ENCODE measurements at places on chromosomes 7 and 10.

DNA sequence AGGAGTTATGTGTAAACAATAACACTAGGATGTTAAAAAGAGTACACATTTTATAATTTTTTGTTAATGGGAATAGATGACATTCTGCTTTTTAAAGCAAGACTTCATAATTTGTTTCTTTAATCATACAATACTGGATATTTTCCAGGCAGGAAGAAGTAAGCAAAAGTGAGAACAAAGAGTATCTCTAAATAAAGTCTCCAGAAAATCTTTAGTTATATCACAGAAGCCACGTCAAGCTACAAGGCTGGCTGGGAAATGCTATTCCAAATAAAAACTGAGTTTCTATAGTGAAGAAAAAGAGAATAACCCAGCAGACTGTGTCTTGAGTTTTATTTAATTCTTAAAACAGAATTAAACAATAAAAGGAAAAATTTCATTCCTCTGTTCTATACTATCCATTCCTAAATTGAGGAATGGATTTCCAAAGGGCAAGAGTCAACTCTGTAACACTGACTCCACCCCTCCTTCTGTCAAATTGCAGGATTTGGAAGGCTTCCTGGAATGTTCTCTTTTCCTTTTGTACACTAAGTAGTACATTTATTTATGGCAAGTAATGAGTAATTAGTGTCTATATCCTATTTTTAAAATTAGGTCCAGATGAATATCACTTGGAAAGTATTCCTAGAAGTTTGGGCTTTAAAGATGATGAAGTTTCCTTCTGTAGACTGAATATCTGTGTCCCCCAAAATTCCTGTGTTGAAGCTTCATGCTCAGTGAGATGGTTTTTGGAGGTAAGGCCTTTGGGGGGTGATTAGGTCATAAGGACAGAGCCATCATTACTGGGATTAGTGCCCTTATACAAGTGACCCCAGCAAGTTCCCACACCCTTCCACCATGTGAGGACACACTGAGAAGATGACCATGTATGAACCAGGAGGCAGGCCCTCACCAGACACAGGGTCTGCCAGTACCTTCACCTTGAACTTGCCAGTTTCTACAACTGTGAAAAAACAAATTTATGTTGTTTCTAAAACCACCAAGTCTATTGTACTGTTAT lies 290.9 kb downstream of the CRPPA start:
- peak; percentile 14 for DNase-seq

DNA sequence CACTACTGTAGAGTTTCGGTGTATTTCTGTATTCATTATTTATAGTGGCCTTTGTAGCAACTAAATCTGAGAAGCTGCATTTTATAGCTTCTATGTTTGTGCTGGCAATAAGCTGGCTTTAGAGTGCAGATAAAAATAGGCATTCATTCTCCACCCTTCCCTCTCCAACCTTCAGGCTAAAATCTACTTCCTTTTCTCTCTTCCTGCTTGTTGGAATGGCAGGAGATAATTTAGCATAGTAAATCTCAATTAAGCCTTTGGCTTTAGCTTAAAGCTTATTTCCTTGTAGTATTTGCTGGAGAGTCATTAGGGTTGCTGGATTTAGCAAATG lies 58.5 kb downstream of the CPVL start:
- DNase-seq = no peak

- DNase-seq = peak; percentile 86
Measured at GRCh38 chr10:13707156-13707881, 120.6 kb downstream of the PRPF18 start.

DNA sequence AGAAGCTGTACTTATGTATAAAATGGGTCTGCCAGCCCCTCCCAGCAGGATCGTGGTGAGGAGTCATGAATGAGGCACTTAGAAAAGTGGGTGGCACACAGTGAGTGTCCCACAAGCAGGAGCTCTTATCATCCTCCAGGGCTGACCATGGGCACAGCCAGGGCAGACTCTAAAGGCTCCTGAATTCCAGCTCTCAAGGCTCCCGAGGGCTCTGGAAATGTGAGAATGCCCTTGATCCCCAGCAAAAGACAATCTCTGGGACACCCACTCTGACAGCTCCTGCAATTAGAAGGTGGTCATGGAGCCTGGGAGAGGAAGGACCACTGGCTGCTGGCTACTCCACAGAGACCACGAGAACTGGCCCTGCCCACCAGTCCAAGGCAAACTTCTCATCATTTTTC lies 1.6 kb downstream of the VSTM4 start:
- peak; percentile 38 for DNase-seq

DNA sequence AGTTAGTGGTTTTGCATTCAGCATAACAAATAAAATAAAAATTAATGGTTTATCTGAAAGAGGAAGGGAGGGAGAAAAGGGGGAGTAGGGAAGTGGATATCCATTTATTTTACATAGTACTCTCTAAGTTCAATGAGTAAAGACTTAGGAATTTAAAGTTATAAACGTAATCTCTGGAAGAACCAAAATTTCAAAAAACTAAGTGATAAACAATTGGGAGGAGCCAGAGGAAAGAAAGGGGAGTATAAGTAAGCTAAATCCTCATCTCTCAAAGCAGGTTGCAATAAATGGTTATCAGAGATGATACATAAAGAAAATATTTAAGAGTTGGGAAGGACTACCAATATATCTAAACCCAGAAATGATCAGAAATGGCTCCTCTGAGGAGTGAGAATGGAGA lies 46.4 kb downstream of the ANK3 start:
- DNase-seq = no peak

DNA sequence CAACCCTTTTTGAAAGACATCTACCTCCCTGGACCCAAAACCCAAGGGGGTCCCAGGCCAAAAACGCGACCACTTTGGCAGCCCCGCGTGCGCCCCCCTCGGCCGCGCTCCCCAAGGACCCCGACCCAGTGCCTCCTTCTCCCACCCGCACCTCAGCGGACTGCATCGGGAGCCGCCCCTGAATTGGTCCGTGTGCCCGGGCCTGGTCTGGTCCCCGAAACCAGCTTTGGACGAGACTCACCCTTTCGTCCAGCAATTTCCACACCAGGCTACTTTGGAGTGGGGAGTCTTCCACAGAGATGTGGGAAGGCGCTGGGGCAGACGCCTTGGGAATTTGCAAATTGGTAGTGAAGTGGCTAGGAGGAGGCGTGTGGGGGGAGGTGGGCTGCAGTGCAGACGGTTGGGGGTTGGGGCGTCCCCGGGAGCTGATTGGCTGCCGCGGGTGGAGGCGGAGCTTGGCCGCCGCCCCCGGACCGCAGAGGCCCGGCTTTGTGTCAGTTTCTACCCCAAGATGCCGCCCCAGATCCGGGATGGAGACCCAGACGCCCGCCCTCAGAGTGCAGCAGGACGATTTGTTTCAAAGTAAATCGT lies 16.9 kb downstream of the TCAF1 start:
- peak; percentile 57 for DNase-seq

DNA sequence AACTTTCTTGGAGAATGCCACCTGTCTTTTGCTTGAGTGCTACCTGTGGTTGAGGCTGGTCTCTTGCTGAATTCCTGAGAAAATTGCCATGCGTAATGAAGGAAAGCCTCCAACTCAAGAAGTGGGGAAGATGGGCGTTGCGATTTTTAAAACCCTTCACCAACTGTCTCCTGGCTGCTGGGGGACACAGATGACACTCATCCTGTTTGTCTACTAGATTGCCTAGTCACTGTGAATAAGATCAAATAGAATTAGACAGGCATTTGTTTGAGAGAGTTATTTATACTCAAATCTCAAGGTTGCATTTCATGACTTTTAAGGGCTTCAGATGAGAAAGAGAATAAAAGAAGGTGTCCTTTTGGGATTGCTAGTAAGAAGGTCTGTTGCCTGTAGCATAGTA lies 84.3 kb upstream of the MTPN start:
- DNase-seq = no peak

- peak; percentile 25 for DNase-seq
Measured at GRCh38 chr7:132614428-132615318, 38.4 kb upstream of the PLXNA4 start.

GRCh38 chr7:104196161-104196560 lies 11.7 kb downstream of the ORC5 start:
- no peak for DNase-seq

DNA sequence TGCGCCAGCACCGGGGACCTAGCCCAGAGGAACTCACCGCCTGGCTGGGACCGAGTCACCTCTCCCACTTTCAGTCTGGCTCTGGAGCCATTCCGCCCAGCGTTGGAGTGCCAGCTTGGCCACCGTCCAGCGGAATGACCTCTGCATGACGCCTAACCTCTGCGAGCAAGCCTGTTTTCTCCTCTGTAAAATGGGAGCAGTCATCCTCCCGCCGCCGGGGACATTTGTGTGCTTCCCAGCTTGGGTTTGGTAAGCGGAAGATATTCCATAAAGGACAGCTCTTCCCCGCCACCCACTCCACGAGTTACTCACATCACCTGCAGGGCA lies 1.3 kb upstream of the ZCCHC24 start:
- DNase-seq = peak; percentile 54

DNA sequence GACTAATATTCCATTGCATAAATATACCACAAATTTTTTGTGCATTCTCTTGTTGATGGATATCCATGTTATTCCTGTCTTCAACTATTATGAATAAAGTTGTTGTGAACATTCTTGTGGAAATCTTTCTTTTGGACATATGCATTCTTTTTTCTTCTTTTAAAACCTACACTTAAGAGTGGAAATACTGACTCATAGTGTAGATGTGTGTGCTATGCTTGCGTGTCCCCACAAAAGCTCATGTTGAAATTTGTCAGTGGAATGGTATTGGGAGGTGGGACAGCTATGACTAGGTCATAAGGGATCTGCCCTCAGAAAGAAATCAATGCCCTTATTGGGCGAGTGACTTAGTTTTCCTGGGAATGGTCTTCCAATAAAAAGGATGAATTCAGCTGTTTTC lies 203.6 kb upstream of the PRSS58 start:
- DNase-seq = peak; percentile 26

DNA sequence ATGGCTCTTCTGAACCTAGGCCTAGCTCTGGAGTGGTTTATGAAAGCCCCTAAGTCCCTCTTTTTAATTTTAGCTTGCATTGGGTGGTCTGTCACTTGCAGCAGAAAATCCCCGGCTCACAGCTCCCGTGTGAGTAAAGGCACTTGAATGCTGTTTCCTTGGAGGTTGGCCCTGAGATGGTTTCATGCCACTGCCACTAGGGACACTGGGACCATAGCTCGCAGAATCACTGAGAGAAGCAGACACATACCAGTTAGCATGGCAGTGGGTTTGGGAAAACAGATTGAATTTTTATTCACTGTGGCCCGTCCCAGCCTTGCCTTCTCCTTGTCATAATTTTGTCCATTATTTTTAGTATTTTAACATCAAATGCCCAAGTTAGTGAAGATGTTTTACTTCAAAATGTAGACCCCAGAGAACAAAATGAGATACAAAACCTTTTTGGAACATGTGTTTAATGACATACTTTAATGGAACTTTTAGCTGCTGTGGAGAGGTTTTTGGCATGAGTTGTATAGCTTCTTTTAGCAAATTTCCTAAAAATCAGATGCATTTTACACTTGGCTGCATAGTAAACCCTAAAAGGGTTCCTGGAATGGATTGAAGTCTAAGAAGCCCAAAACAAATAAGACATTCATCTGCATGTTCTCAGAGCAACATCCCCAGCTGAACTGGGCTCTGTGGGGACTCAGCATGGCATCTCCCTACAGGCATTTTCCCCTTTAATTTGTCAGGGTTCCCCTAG lies 259.7 kb upstream of the PITRM1 start:
- DNase-seq = no peak

DNA sequence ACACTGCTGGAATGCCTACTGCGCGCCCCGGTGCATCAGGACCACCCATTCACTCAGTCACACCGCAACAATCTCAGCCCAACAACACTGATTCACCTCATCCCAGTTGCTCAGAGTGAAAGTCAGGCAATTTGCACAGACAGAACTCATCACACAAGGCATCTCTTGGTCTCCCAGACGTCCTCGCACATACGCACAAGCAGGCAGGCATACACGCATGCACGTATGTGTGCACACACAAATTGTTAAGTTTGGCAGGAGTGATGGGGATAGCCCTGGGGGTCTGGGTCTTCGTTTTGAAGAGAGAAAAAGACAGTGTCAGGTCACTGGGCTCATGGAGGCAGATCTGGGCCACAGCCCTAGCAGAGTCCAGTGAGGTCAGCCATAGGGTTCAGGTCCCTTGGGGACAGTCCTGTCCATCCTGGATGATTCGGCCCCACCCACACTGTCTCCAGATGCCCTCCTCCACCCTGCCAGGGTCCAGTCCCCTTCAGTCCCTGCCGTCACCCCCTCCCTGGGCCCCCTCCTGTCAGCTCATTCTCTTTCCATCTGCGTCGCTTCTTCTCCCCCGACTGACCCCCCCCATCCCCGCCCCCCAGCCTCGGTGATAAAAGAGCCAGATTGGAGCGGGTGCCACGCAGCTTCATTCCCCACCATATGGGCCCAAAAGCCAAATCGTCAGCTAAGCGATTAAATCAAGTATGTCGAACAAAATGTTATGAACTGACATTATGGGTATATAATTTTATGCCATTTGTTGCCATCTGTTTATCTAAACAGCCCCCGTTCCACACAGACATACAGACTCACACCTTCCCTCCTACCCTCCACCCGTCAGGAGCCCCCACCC lies 48.5 kb upstream of the SLF2 start:
- DNase-seq = no peak

DNA sequence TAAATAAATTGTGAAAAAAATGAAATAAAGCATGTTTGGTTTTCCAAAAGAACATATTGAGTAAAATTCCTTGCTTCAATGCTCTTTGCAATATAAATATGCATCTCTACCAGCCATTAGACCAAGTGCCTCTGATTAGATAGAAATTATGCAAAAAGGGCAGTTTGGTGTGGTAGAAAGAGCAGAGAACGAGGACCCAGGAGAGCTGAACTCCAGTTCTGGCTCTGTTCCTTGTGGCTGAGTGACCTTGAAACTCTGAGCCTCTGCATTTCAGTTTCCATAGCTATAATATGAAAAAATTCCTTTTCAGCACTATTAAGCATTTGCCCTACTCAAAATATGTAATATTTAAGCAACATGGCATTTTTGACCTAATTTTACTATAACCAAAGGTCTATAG lies 36.5 kb downstream of the COL1A2 start:
- DNase-seq = no peak

DNA sequence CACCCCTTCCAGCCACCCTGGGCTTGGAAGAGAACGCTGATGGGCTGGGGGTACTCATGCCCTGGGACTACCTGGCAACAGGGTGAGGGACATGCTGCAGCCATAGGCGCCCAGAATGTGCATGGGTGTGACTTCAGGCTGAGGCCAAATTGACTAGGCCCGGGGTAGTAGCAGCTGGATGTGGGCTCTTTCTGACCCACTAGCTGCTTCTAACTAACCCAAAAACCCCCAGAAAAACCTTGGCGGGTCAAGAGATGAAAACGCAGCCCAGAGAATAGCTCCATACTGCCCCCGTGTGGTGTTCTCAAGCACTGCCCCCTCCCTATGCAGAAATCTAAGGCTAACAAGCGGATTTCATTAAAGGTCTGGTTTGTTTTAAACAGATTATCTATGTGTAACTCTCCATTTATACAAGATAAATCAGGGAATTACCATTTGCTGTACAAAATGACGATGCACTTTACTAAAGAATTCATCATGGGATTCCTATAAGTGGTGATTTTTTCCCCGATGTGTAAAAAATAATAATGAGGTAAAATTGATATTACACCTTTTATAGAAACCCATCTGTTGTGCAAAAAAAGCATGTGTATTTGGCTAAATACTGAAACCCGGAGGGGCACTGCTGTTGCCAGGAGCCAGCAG lies 4.2 kb downstream of the SMARCD3 start:
- peak; percentile 45 for DNase-seq
